ENCODE measurements at places on chromosomes 13 and 19. TPM values are rescaled to one million over a fixed set of nuclear protein-coding genes. Genes with fewer than 3 reads are reported as not detected.

DNA sequence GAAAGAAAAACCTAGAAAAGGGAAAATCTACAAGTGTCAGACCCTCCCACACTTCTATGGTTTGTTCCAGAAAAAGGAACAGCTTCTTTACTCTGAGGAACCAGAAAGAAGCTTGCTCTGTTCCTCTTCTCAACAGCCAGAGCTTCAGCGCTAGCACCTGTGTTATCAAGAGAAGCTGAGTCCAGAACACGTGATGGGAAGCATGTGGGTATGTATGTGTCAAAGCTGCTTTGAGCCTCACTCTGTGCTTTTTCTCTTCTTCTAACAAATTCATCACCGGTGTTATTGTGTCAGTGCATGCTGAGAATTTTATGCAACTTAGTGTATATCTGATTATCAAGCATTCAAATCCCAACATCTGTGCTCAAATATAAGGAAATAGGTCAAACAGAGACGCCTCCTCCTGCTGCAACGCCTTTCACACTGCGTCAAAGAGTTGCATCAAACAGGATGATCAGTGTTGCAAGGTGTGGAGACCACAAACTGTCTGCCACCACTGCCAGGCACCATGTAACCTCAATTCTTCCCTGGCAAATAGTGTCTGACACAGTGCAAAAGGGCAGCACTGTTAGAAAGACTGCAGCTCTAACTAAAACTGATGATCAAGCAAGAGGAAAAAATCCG, 83.9 kb downstream of the LRRC63 start:
- H3K27me3 ChIP-seq: no peaks in the 10 kb centered on the region
- H3K36me3 ChIP-seq: peaks cover 17% of the 10 kb centered on the region
- H3K4me1 ChIP-seq: peaks cover 36% of the 10 kb centered on the region

GRCh38 chr13:110306960-110307766, at the start of the genes COL4A1 and COL4A2:
Gene COL4A1 (minus strand): TSS chr13:110307157. CDS start chr13:110307027, 130 bp downstream.
Gene COL4A2 (plus strand): TSS chr13:110307284. CDS start chr13:110307904, 620 bp downstream.
- DNase-seq: no peak
- no peaks in the 10 kb centered on the region for H3K36me3 ChIP-seq
- peak within 1 kb of the TSS; percentile 56 for H3K27ac ChIP-seq
- peaks cover 7% of the 10 kb centered on the region for H3K4me1 ChIP-seq

- H3K27me3 ChIP-seq: no peaks in the 10 kb centered on the region
- H3K36me3 ChIP-seq: peaks cover 3% of the 10 kb centered on the region
- H3K4me3 ChIP-seq: no peak overlapping the region
- H3K4me1 ChIP-seq: peaks cover 30% of the 10 kb centered on the region
- DNase-seq: no peak
Measured at GRCh38 chr13:98974053-98974452, 3.8 kb downstream of the DOCK9 start.

DNA sequence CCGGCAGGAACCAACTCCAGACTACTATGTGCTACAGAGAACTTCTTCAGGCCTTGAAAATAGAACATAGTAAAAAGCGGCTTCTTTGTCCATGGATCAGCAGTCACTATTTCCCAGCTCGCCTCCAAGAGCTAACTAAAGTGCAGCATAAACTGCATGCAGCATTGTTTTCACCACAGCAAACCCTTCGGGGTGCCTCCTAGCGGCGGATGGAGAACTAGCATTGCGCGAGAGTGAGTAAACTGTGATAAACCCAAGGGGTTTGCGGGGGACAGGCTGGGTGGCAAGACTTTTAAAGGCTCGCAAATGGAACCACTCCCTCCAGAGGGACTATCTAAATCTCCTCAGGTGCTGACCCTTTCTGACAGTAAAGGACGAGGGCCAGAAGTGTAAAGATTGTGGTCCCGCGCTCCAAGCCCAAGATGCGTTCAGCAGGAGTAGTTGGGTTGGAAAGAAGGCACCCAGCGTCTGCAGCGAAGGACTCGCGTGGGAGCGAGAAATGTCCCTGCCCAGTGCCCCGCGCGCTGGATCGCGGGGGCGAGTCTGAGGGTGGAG, 21.5 kb upstream of the SGCG start:
- no peaks in the 10 kb centered on the region for H3K36me3 ChIP-seq
- peaks cover 24% of the 10 kb centered on the region for H3K27me3 ChIP-seq
- H3K27ac ChIP-seq: no peak overlapping the region
- H3K4me3 ChIP-seq: peak overlapping the region; percentile 25
- DNase-seq: peak; percentile 34

GRCh38 chr13:29005763-29006120, 185.6 kb downstream of the MTUS2 start:
- H3K27me3 ChIP-seq: peaks cover 2% of the 10 kb centered on the region
- no peaks in the 10 kb centered on the region for H3K36me3 ChIP-seq
- H3K27ac ChIP-seq: no peak overlapping the region
- no peak overlapping the region for H3K4me3 ChIP-seq

Gene ZNF763
- total RNA-seq: 5.2 TPM

DNA sequence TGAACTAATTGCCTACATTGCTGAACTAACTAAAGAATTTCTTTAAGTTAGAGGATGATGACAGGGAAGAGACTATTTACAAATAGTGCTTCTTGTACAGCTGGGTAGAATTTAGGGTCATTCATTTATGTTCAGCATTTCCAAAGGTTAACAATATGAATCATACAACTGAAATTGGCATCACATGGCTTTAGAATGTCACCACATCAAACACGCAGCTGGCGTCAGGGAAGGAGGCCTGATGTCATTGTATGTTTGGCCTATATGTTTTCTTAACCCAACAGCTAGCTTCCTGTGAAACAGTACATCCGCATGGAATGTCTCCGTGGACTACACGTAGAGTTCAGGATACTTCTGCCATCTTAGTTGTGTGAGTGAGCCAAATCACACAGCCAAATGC, 99.0 kb upstream of the TNFSF11 start:
- peaks cover 3% of the 10 kb centered on the region for H3K4me1 ChIP-seq
- H3K27ac ChIP-seq: no peak overlapping the region
- H3K36me3 ChIP-seq: peaks cover 7% of the 10 kb centered on the region
- no peak for DNase-seq

Gene ZNF541
- 0.30 TPM for total RNA-seq

GRCh38 chr13:50340146-50340545, 324.9 kb downstream of the KCNRG start:
- no peaks in the 10 kb centered on the region for H3K36me3 ChIP-seq
- no peak overlapping the region for H3K4me3 ChIP-seq
- peaks cover 2% of the 10 kb centered on the region for H3K4me1 ChIP-seq
- no peak overlapping the region for H3K27ac ChIP-seq

- H3K4me3 ChIP-seq: no peak overlapping the region
- DNase-seq: no peak
- peaks cover 6% of the 10 kb centered on the region for H3K36me3 ChIP-seq
Measured at GRCh38 chr19:13781547-13781946, 7.3 kb downstream of the C19orf53 start.

Gene KANK3
- 4.8 TPM for total RNA-seq

DNA sequence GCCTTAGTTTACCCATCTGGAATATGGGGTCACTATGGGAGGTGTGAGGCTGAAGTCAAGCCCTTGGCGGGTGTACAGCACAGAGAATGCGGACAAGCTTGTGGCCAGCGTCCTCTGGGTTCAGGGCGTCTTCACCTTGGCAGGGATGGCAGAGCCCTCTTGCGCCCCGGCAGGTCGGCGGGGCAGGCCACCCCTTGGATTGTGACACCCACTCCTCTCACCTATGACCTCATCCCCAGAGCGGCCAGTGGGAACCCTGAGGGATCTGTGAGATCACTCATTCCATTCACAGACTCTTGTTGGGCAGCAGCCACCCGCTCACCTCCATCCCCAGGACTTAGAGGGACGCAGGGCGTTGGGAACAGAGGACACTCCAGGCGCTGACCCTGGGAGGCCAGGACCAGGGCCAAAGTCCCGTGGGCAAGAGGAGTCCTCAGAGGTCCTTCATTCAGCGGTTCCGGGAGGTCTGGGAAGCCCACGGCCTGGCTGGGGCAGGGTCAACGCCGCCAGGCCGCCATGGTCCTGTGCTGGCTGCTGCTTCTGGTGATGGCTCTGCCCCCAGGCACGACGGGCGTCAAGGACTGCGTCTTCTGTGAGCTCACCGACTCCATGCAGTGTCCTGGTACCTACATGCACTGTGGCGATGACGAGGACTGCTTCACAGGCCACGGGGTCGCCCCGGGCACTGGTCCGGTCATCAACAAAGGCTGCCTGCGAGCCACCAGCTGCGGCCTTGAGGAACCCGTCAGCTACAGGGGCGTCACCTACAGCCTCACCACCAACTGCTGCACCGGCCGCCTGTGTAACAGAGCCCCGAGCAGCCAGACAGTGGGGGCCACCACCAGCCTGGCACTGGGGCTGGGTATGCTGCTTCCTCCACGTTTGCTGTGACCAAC, at the start of gene SPACA4:
SPACA4 (plus strand) TSS at position 280 of the 896 bp plus-strand sequence; CDS start at position 517, 237 bp downstream.
- H3K27me3 ChIP-seq: no peaks in the 10 kb centered on the region
- no peak within 1 kb of the TSS for H3K27ac ChIP-seq
- H3K36me3 ChIP-seq: no peaks in the 10 kb centered on the region
- H3K4me1 ChIP-seq: peaks cover 4% of the 10 kb centered on the region

DNA sequence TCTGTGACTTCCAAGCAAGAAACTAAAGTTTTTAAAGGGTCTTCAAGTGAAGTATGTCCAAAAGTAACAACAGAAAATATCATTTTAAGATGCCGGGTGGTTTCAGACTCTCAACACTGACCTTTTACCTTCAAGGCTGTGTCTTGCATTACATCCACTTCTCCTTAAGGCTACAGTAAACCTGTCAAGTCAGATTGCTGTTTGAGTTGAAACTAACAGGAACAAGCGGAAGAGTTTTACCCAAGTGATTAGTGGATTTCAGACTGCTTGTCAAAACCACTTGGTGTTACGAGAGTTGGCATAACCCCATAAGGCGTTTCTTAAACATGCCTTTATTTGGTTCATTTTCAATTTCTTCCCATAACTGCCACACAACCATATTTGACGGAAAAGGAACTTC, 283.1 kb downstream of the DCT start:
- H3K36me3 ChIP-seq: no peaks in the 10 kb centered on the region
- no peaks in the 10 kb centered on the region for H3K27me3 ChIP-seq
- DNase-seq: no peak
- no peak overlapping the region for H3K27ac ChIP-seq
- no peak overlapping the region for H3K4me3 ChIP-seq

Gene MLNR
- total RNA-seq: not detected

Gene IGLON5
- total RNA-seq: 0.11 TPM

GRCh38 chr13:95444006-95444730, 108.4 kb upstream of the CLDN10 start:
- peaks cover 14% of the 10 kb centered on the region for H3K27me3 ChIP-seq
- no peaks in the 10 kb centered on the region for H3K36me3 ChIP-seq
- H3K4me1 ChIP-seq: peaks cover 5% of the 10 kb centered on the region
- DNase-seq: no peak

Gene CEACAM19
- not detected for total RNA-seq

GRCh38 chr19:38875656-38876395, 2.2 kb downstream of the RINL start:
- H3K36me3 ChIP-seq: peaks cover 16% of the 10 kb centered on the region
- DNase-seq: no peak
- H3K27ac ChIP-seq: peak overlapping the region; percentile 26
- H3K27me3 ChIP-seq: no peaks in the 10 kb centered on the region
- peaks cover 23% of the 10 kb centered on the region for H3K4me1 ChIP-seq

Gene CAPN12
- total RNA-seq: 22.7 TPM

GRCh38 chr19:50362656-50363424, 2.6 kb downstream of the NAPSA start:
- peak; percentile 17 for DNase-seq
- H3K36me3 ChIP-seq: peaks cover 14% of the 10 kb centered on the region
- no peaks in the 10 kb centered on the region for H3K27me3 ChIP-seq
- H3K4me1 ChIP-seq: peaks cover 60% of the 10 kb centered on the region

Gene CD70
- total RNA-seq: 7.7 TPM

- DNase-seq: no peak
- H3K27me3 ChIP-seq: peaks cover 5% of the 10 kb centered on the region
- no peak overlapping the region for H3K27ac ChIP-seq
- no peaks in the 10 kb centered on the region for H3K36me3 ChIP-seq
- no peaks in the 10 kb centered on the region for H3K4me1 ChIP-seq
- H3K4me3 ChIP-seq: no peak overlapping the region
Measured at GRCh38 chr13:31790992-31791391, 51.7 kb downstream of the RXFP2 start.

- no peak for DNase-seq
- H3K27ac ChIP-seq: no peak overlapping the region
- H3K4me3 ChIP-seq: peak overlapping the region; percentile 0
- peaks cover 28% of the 10 kb centered on the region for H3K36me3 ChIP-seq
- peaks cover 16% of the 10 kb centered on the region for H3K4me1 ChIP-seq
Measured at GRCh38 chr13:43074824-43075510, 51.6 kb downstream of the DNAJC15 start.

GRCh38 chr19:11596156-11596555, 1.1 kb upstream of the ZNF627 start:
- DNase-seq: no peak
- no peaks in the 10 kb centered on the region for H3K27me3 ChIP-seq
- H3K27ac ChIP-seq: peak overlapping the region; percentile 80
- peaks cover 10% of the 10 kb centered on the region for H3K36me3 ChIP-seq
- peaks cover 13% of the 10 kb centered on the region for H3K4me1 ChIP-seq
- no peak overlapping the region for H3K4me3 ChIP-seq

DNA sequence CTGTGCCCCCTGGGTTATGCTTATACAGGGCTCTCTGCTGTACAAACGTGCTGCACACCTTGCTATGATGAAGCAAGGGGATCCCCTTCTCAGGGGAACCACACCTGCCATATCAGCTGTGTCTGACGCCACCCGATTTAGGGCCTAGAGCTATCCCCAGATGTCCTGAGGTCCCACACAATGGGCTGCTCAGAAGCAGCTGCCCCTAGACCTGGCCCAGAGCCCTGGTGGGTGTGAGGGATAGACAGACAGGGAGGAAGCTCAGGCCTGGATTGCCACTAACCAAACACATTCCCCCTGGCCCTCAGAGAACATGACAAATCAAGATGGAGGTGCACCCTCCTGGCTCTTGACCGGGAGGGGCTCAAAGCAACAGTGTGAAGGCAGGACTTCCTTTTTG, 59.3 kb downstream of the TSHZ3 start:
- H3K27me3 ChIP-seq: peaks cover 5% of the 10 kb centered on the region
- no peak overlapping the region for H3K27ac ChIP-seq
- no peak overlapping the region for H3K4me3 ChIP-seq
- peaks cover 3% of the 10 kb centered on the region for H3K4me1 ChIP-seq

DNA sequence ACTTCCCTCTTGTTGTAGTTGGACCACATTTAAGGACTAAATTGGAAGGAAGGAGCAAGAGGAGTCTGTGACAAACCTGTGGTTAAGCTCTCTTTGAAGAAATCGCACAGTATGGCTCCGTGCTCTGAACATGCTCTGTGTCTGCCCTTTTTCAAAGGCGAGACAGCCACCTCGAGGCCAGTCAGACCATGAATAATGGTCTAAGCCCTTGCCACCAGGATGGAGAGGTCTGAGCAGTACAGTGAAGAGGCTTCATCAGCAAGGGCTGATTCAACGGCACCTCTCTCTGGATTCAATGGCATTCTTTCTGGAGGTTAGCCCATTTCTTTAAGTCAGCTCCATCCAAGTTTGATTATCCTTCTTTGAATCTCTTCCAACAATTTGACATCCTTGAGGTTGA, 30.9 kb downstream of the FAM216B start:
- no peak for DNase-seq
- no peak overlapping the region for H3K4me3 ChIP-seq
- no peak overlapping the region for H3K27ac ChIP-seq
- H3K36me3 ChIP-seq: peaks cover 2% of the 10 kb centered on the region
- H3K27me3 ChIP-seq: peaks cover 27% of the 10 kb centered on the region
- peaks cover 5% of the 10 kb centered on the region for H3K4me1 ChIP-seq

GRCh38 chr13:107715496-107715895, 499.8 kb downstream of the LIG4 start:
- H3K4me3 ChIP-seq: no peak overlapping the region
- no peak for DNase-seq
- H3K36me3 ChIP-seq: no peaks in the 10 kb centered on the region
- H3K4me1 ChIP-seq: no peaks in the 10 kb centered on the region

GRCh38 chr13:99558570-99559180, 57.4 kb downstream of the TM9SF2 start:
- H3K27ac ChIP-seq: no peak overlapping the region
- H3K4me1 ChIP-seq: no peaks in the 10 kb centered on the region
- no peak for DNase-seq
